Stimulated activated CD8-positive, alpha-beta memory T cell treated with anti-CD3 and anti-CD28 coated beads, Interleukin-7, amount 100 ng/mL, for 1 hour (primary cell): ENCODE measurements at places on chromosomes 7 and 10.

DNA sequence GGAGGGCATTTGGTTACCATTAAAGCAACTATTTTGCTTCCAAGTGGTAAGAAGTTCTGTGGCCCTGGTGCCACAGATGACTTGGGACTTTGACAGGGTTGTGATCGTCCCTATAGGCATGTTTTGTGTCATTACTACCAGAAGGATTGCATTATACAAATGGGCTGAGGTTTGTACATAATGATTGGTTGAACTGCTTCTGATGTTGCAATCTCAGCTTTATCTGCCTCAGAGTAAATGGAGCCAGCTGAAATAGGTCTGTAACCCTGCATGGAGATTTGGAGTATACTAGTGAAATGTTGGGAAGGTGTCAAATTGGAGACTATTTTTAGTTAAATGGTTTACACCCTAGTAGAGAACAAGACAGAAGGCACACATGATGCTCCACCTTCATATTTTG lies 46.1 kb upstream of the SEPTIN7 start:
- DNase-seq: no peak

DNA sequence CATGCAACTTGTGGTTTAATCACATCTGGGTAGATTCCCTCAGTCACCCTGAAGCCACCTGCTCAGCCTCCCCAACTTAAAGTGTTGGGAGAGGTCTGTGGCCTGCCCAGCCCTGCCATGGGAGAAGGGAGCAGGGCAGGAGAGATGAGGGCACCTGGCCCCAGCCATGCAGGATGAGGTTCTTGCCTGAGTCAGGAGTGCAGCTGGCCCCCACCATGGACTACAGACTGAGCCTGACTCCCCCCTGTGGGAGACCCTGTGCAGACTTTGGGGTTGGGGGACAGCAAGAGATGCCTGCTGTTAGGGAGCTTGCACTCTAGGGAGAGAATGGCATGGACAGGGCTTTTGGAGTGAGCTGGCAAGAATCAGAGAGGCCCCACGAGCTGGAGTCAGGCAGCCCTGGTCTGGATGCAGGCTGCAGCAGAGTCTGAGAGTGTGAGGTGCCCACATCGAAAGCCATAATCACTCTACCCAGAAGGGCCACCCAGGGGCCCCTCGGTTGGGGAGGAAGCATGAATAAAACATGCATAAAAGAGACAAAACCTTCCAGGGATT lies 34.7 kb upstream of the DPYSL4 start:
- DNase-seq: no peak

DNA sequence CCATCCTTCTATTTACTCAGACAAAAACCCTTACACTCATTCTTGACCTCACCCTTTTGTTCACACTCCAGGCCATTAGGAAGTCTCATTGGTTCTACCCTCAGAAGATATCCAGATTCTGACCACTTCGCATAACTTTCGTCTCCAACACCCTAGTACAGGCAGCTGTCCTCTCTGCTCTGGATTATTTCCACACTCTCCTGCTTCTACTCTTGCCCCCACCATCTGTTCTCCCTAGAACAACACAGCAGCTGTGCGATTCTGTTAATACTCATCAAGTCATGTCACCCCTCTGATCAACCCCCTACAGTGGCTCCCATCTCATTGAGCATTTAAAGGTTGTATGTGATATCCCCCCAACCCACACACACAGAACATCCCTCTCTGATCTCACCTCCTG lies 15.5 kb upstream of the TRIL start:
- DNase-seq: no peak

- no peak for DNase-seq
Observed at GRCh38 chr7:141837683-141838082, 3.6 kb downstream of the PRSS37 start.

- DNase-seq: no peak
Observed at GRCh38 chr7:114082642-114083165, 163.9 kb upstream of the PPP1R3A start.
